ENCODE measurements at places on chromosomes 5 and 9.

- DNase-seq, result no peak
Measured at GRCh38 chr9:20384642-20385041, 237.7 kb downstream of the MLLT3 start.

DNA sequence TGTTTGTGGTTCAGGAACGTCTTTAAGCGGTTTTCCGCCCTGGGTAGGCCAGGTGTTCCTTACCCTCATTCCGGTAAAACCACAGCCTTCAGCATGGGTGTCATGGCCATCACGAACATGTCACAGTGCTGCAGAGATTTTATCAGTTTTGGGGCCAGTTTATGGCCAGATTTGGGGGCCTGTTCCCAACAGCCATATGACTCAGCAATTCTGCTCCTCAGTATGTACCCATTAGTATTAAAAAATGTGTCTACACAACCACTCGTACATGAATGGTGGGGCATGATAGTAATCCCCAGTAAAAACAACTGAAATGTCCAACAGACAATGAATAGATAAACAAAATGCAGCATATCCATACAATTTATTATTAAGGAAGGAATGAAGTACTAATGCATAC, 51.9 kb upstream of the TTC23L start:
- DNase-seq, result peak; percentile 20

GRCh38 chr5:110817459-110817858, 78.7 kb downstream of the SLC25A46 start:
- no peak for DNase-seq

DNA sequence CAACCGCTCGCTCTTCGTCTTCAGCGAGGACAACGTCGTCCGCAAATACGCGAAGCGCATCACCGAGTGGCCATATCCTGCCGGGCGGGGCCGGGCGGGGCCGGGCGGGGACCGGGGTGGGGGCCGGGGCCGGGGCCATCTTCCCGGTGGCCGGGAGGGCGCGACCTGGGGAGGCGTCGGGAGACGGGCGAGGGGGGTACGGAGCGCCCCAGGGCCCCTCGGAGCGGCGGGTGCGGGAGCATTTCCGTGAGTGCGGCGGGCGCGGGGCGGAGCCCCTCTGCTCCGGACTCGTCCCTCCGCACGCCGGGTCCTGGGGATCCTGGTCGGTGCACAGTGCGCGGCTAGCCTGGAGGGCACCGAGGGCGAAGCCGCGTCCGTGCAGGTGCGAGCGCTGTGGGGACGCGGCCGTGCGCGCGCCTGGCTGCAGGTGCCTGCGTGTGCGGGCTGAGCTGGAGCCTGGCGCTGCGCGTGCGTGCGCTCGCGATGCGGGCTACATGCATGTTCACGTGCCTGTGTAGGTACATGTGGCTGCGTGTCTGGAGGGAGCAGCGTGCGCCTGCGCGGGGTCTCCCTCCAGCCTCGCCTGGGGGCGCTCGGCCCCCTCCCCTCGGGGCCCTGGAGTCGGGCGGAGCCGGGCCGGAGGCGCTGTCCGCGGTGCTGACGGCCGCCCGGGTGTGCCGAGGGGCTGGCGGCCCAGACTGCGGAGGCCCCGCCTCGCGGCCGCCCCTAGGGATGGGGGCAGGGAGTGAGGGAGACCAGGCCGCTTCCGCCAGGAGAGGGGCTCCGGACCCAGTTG, 762 bp downstream of the CACNA1B start:
- no peak for DNase-seq
